ENCODE measurements at places on chromosomes 7 and 10.

DNA sequence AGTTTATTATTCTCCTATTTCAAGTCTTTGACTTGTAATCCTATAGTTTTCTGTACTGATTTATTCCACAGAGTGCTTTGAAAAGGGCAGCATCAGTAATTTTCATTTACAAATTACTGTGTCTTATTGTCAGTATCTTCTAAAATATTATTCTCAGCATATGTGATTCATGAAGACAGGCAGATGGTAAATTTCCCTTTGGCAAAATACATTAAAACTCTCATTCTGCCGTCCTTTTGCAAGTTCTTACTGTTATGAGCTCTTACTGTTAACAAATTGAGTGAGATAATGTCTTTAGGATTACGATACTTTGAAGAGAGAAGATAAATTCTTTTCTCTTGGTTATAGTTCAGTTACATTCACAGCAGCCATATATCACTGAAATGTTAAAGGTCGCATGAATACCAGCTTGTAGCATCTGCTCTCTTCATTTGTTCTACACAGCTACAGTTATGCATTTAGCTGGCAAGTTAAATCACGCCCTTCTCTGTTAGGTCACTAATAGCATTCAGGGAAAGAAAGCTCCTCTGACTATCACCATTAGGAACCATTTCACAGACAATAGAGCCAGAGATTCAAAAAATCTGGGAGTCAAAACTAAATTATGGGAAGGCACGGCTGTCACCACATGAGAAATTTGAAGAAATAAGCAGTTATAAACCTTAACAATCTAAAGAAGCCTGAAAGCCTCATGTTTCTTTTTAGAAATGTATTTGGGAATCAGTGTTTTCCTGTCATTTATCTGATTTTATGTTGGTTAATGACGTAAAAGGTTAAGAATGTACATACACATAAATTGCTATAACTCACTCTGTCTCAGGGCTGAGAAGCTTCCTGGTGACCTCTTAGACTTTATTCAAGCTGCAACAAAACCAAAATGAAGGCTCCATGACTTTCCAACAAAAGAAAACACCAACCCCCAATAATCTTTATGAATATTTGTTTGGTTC is 109.6 kb upstream of the SP4 start:
- DNase-seq, result no peak

- no peak for DNase-seq
Measured at GRCh38 chr7:30209951-30210350, 74.4 kb upstream of the ZNRF2 start.

- DNase-seq, result no peak
Measured at GRCh38 chr7:64883113-64883905, 19.8 kb upstream of the ZNF273 start.

DNA sequence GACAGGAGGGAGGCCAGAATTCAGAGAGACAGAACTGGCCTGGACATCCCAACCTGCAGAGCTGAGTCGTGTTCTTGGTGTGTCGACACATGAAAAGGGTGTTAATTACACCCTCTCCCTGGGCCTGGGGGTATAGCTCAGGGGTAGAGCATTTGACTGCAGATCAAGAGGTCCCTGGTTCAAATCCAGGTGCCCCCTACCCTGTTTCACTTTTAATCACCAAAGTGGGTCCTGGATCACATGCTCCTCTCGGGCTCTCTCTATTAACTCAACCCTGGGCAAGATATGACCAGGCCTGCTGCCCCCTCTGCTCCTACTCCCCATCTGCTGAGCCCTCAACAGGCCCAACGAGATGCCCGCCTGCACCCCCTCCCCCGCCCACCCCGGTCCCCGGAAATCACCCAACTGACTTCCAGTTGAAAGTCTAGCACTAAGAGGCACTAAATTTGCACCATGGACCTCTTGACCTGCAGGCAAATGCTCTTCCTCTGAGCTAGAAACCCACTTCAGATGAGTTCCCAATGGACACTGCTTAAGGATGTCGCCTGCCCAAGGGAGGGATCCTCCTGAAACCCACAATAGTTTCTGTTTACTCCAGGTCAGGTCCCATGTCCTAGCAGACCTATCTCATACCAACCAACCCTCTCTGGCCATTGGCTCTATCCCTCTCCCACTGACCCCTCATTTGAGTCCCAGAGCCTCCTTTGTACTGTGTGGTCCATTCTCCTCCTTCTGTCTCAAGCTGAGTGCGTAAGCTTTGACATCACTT is 137.6 kb downstream of the ZNF467 start:
- DNase-seq, result no peak

- DNase-seq, result no peak
Measured at GRCh38 chr10:14624600-14624999, 150.1 kb downstream of the FAM107B start.

DNA sequence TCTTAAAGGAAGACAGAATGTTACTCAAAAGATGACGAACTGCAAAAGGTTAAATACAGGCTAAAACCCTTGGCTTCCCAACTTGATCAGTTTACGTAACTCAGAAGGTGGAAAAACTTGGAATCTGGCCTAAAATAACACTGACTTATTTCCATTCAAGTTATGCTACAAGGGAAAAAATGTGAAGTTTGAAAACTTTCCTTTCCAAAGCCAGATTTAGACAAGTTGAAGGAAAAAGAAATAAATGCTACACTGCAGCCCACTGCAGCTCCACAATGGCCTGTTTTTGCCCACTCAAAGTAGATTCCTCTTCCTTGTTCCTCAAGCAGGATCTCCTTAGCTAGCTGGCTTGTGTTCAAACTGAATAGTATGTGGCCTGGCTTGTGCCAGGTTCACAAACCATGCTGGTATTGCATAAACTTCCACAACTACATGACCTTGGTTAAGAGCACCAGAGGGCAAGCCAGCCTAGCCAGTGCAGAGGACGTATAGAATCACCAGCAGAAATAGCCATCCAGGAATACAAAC is 166.2 kb downstream of the CPEB3 start:
- DNase-seq, result no peak

DNA sequence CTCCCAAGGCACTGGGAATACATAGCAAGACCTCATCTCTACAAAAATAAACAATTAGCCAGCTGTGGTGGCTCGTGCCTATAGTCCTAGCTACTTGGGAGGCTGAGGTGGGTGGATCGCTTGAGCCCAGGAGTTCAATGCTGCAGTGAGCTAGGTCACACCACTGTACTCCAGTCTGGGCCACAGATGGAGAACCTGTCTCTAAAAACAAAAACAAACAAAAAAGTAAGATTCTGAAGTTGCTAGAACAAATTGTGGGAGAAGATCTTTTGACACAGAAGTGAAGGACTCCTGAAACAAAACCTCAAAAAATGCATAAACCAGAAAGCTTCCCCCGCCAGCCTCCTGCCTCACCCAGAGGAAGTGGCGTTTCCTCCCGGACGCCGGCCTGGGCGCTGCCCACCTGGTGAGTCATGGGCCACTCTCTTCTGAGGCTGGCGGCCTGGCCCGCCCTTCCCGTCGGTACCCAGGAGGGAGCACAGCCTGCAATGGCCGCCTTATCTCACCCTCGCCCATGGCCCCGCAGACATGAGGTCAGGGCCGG is 25.4 kb upstream of the ELN start:
- DNase-seq, result peak; percentile 63

DNA sequence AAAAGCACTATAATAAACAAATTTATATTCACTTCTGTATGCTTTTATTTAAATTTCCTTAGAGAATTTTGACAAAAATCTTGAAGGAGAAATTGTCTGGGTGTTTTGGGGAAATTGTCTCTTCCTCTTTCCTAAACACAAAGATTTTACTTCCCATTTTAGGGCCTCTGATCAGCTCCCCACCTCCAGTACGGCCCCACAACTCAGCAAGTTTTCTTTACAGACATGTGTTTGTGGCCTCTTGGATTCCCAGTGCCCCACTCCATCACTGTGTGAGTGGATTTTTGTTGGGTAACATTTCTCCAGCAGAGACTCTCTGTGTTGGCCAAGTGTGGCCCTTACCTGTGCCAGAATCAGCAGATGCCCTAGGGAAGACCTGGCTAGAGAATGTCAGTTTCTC is 182.8 kb upstream of the CDC14C start:
- no peak for DNase-seq

- DNase-seq, result peak; percentile 21
Measured at GRCh38 chr7:17940951-17941431, 697 bp upstream of the SNX13 start.

DNA sequence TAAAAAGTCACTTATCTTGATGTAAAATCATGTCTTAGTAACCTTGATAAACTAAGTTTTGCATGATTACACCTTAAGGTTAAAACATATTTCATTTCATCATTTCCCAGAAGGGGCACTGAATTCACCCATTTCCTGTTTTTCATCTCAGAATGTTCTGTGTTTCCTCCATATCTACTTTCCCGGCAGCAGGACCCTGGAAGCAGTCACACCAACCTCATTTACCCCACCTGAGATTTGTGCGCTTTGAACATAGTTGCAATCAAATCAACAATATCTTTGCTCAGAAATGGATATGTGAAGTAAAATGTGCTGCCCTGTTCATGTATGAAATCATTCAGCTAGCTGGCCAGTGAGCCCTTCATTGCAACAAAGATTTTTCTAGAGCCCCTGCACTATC is 46.8 kb downstream of the IKZF1 start:
- DNase-seq, result no peak

GRCh38 chr10:76268954-76269353 is 837.5 kb downstream of the LRMDA start:
- no peak for DNase-seq

DNA sequence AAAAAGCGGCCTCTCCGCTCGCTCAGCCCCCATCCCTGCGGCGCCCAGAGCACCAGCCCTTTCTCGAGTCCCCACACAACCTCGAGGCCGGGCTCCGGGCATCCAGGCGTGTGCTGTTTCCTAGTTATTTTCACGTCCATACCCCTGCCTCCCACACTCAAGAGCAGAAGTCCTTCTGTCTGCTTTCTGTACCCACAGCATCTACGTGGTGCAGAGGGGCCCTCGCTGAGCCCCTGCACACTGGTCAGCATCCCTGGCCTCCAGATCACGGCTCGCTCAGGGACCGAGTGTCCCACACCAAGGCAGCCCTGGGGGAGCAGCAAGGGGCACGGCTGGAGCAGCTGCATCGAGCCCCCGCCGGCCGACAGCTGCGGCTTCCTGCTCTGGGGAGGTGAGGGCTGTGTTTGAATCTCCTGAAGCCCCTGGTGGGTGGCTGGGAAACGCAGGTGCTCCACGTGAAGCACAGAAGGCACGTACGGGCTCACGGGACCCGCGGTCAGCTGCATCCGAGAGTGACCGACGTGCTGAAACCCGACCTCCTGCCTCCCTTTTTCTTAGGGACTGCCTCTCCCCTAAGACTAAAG is 333.1 kb downstream of the DNAJB6 start:
- DNase-seq, result no peak

GRCh38 chr7:140592964-140593671 is 47.5 kb downstream of the DENND2A start:
- no peak for DNase-seq

DNA sequence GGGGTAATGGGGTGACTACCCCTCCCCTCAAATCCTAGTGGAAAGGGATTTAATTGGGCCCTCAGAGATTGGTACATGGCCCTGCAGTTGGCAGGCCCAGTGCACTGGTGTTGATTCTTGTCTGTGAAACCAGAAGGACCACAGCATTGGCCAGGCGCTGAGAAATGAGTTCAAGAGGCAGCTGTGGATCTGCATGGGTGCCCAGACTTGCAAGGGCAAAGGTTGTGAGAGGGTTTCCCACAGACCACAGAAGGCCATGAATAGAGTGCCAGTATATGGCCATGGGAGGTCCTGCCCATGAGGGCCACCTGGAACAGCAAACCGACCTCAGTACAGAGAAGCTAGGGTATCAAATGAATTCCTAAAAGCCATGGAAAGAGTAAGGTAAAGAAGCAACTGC is 32.9 kb downstream of the TMEM168 start:
- no peak for DNase-seq

GRCh38 chr7:99780588-99780987 is 3.4 kb downstream of the CYP3A4 start:
- no peak for DNase-seq

GRCh38 chr10:45064998-45065397 is 64.3 kb downstream of the ZNF22 start:
- DNase-seq, result no peak

DNA sequence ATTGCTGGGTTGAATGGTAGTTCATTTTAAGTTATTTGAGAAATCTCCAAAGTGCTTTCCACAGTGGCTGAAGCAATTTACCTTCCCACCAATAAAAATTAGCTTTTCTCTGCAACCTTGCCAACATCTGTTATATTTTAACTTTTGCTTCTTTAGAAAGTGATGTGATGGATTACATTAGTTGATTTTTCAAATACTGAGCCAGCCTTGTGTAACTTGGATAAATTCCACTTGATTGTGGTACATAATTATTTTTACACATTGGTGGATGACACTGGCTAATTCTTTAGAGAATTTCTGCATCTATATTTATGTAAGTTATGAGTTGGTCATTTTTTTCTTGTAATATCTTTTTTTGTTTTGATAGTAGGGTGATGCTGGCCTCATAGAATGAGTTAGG is 634.1 kb downstream of the GALNT17 start:
- no peak for DNase-seq

DNA sequence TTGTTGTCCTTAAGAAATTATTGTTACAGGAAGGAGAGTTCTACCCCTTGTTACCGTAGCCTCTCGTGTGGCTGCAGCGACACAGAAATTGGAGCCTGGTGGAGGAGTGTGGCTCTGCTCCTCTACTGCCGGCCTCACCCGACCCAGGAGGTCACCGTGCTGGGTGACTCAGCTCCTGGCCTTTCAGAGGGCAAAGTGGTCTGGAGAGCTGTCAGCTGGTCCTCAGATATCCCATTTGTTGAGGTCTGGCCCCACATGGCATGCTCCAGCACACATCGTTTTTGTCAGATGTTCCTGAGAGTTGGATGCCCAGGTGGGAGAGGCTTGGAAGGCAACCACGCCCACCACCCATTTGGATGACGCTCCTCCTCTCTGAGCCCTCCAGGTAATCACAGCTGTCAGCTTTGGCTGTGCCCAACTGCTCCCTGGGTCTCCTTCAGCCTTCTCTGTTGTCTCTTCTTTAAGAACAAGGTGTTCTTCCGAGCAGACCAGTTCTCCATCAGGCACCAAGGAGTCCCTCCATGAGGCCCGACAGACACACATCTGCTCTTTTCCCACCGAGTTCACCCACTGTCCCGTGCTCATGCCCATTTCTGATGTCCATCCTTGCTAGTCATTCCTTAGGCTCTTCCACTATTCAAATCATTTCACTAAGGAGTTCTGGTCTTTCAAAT is 80.3 kb downstream of the RAMP3 start:
- no peak for DNase-seq

DNA sequence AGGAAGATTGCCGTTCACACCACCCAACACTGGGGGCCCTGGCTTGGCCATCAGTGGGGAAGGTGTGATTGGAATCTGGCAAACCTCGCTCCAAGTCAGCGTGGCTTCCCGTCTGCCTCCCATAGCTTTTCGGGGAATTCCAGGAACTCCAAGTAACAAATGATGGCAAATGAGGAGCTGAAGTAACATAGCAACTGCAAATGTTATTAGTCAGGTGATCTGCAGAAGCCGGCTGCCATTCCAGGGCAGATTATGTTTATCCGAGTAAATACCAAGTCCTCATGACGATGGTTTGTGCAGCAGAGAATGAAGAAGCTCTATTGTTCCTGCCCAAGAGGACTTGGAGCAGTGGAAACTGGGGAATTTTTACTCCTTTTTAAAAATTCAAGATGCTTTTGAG is 270.5 kb upstream of the PODXL start:
- no peak for DNase-seq

GRCh38 chr7:138245682-138246081 is 169.4 kb downstream of the AKR1D1 start:
- no peak for DNase-seq

GRCh38 chr10:78706726-78707540 is 361.8 kb upstream of the ZMIZ1 start:
- DNase-seq, result no peak

- DNase-seq, result no peak
Measured at GRCh38 chr10:63666836-63667383, 145.7 kb downstream of the REEP3 start.

- DNase-seq, result no peak
Measured at GRCh38 chr10:119706521-119707278, 19.1 kb upstream of the INPP5F start.

All from MM.1S (cell line).